ENCODE measurements at places on chromosomes 3 and 15. TPM values are rescaled to one million over a fixed set of nuclear protein-coding genes. Genes with fewer than 3 reads are reported as not detected.

GPR62 gene
- 0.37 TPM for polyA plus RNA-seq

- no peak for DNase-seq
Observed at GRCh38 chr3:160040181-160040580, 51.5 kb downstream of the IL12A start.

GRCh38 chr3:131193641-131194238 is 167.1 kb downstream of the NEK11 start:
- no peak for DNase-seq

CD200 gene
- 44.1 TPM for polyA plus RNA-seq

- no peak for DNase-seq
Observed at GRCh38 chr3:179037351-179037750, 34.3 kb downstream of the ZMAT3 start.

DNA sequence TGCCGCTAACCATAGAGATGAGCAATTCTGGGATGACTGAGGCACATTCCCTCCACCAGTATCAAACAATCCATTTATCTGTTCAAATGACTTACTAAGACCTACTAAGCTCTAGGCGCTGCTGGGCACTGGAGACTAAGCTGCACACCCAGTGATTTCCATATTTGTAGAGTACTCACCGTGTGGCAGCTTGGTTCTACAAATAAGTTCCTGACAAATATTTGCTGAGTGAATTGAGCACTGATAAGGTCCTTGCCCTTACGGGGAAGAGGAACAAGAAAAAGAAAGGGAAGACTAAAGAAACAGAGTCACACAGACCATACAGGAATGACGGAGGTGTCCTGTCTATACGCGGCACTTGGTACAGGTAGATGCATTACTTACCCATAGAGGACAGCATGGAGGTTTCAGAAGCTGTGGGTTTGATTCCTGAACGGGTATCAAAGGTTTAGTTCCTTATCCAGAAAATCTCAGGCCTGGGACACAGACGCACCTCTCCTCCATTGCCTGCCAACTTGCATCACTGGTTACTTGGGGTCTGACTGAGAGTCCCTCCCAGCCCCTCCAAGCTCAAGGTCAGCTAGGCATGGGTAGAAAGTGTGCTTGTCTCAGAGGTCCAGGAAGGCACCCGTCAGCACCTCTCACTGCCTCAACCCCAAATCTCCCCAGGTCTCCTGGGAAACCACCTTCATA is 298.6 kb upstream of the LYSMD4 start:
- no peak for DNase-seq

GRCh38 chr3:89847955-89848354 is 740.5 kb downstream of the EPHA3 start:
- DNase-seq = no peak

GRCh38 chr3:29475854-29476253 is 195.0 kb downstream of the RBMS3 start:
- no peak for DNase-seq

SRGAP3 gene
- polyA plus RNA-seq = 15.8 TPM

DNA sequence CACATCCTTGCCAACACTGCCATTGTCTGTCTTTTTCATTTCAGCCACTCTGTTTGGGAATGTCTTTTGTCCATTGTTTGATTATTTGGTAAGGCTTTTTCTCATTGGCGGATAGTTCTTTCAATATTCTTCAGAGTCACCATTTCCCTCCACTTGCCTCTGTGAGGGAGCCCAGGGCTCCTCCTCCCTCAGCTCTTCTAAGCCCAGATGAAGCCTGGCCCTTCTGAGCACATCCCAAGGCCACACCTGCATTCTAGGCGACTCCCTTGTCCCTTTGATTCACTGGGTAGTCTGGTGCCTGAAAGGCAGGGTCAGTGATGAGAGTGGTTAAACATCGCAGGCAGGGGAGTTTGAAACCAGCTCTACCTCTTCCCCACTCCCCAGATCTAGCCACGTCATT is 12.4 kb upstream of the LTF start:
- no peak for DNase-seq

GPR27 gene
- polyA plus RNA-seq = 8.1 TPM

DNA sequence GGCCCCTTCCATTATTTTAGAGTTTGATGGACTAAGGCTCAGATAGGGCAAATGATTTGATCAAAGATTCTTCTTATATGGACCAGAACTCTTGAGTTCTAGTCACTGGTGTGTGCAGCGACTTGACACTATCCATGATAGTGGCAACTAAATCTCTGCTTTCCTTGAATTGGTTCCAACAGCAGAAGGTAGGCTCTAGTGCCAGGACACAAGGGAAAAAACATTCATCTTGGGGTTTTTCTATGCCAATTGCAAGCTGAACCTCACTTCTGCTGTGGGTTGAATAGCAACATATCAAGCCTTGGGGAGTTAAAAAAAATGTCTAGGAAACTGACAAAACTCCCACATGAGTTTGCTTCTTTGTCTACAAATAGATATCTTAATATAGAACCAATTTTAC is 35.1 kb downstream of the CTXND1 start:
- DNase-seq = no peak

TRPM1 gene
- polyA plus RNA-seq = 0.18 TPM

DNA sequence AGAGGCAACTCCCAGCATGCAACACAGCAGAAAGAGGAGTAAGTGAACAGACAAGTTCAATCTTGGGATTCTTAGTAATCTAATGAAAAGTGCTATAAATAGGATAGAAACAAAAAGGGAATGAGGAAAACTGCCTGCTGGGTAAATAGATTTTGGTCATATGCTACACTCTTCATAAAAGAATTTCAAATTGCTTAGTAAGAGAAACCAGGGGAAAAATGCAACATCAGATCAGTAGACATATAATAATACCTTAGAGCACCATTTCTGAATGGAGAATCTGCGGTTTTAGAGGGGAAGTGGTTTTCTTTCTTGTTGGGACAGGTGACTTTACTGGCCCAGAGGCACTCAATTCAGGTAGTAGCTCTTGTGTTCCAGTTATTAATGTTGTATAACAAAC is 13.4 kb upstream of the TBC1D5 start:
- no peak for DNase-seq

All from right renal cortex interstitium (tissue), 3 donors.